ENCODE measurements at places on chromosomes 7 and 10.

GRCh38 chr7:24755541-24756407 lies 1.5 kb downstream of the GSDME start:
- no peak for DNase-seq

DNA sequence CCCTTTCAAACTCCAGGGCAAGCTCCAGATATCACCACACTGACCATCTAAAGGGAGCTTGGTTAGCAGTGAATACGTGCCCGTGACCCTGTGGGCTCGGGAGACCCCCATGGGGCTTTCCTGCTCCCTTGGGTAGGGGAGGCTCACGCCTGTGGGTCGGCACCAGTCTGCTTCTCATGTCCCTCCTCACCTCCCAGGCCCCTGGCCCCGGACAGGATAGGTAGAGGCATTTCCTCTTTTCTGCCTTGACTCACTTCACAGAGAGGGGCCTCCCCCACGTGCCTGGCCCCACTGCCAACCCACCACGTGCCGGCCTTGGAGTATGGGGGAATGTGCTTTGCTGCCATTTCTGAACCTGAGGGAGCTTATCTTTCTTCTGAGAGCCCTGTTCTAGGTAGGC lies 131.3 kb upstream of the FAM20C start:
- no peak for DNase-seq

DNA sequence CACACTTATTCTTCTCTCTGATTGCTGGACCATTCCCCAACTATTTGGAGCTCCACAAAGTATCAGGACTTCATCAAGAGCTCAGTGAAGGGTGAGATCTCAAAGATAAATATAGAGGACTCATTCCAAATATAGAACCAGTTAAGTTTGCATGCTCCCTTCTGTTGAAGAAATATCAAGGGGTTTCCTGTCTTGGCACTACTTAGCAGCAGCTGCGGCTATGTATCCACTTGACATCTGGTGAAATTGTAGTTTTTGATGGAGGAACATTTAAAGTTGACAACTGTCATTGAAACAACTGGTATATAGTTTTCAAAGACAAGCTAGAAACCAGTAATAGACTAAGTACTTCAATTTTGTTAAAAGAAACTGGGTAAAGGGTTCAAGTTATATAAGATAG lies 1.0 kb upstream of the SPAG6 start:
- no peak for DNase-seq

- DNase-seq, result no peak
These were observed 211.6 kb upstream of the SP8 start for GRCh38 chr7:20998309-20998708.
